Muscle of leg (tissue), 16 donors: ENCODE measurements at places on chromosomes 5 and 9. TPM values are rescaled to one million over a fixed set of nuclear protein-coding genes. Genes with fewer than 3 reads are reported as not detected.
A peak's percentile ranks its signal among the peaks of the same experiment; 100 is the strongest.

- DNase-seq, result no peak
Measured at GRCh38 chr5:6675784-6676491, 37.3 kb upstream of the TENT4A start.

GRCh38 chr9:68446836-68447235, 90.4 kb downstream of the PGM5 start:
- DNase-seq, result no peak

GKAP1 gene
- 18.1 TPM for polyA plus RNA-seq

SARDH gene
- 5.7 TPM for polyA plus RNA-seq

CDC26 gene
- polyA plus RNA-seq, result 23.6 TPM

- DNase-seq, result no peak
Measured at GRCh38 chr9:126170286-126170823, 156.3 kb upstream of the MVB12B start.

SPAG8 gene
- 2.6 TPM for polyA plus RNA-seq

SLC1A3 gene
- polyA plus RNA-seq, result 18.1 TPM

DNA sequence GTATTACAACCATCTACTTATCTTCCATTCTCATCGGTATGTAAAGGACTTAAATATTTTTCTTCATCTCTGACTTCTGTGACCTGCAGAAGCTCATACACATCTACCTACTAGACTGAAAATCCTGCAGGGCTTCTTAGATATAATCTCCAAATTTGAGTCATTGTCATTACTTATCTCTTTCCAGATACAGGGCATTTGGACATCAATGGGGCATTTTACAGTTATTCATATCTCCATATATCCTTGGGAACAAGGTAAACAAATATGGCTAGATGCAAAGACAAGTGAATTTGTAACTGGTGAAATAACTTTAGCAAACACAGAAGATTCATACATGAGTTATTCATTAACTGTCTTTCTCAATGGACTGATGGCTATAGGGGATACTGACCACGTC, 37.7 kb upstream of the IL7R start:
- no peak for DNase-seq

DNA sequence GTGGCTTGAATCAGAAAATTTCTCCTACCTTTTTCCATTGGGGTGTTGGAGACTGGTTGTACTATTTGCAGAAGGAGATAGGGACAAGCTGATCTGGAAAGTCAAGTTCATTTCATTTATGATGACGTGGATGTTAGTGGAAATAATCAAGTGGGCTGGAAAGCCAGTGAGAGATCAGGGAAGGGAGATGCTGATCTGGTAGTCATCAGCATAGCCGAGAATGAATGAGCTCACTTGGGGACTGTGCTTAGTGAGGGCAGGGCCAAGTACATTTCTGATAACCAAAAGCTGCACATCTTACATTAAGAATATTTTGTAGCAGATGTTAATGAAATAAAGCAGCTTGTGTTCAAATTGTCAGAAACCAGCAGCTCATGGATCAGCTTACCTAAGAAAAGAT, 12.1 kb downstream of the MAN2A1 start:
- DNase-seq, result peak; percentile 65

DNA sequence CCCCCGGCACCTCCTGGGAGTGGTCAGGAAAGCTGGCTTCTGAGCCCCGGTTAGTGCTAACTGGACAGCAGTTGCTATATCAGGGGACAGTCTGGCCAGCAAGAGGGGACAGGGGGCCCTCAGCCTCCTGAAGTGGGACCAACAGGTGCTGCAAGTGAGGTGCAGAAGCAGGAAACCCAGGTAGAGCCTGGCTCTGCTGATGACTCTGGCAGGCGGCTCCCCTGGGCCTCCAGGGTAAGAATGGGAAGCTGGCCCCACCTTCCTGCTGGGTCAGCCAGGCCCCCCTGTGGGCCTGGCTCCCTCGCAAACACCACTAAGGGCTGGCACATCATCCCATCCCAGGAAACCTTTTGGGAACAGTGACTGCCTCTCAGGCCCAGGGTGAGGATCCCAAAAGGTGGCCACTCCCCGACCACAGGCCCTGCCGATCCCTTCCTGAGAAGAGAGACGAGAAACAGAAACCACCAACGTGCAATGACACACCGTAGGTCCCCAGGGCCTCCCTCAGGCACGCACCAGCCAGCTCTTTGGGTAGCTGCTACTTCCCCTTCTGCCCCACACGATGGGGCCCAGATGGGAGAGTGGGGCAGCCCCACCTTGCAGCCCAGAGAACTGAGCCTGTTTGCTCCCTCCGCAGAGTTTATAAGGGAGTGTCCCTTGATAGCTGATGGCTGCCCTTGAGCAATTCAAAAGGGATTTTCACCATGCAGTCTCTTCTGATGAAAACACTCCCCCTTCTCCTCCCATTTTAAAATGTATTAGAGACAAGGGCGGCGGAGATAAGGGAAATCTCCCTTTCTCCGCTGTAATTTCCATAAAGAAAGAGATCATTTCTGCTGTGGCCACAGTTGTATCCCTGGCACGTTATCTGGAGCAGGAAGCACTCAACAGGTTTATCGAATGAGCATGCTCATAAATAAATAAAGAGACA, 76.8 kb downstream of the STK10 start:
- DNase-seq, result peak; percentile 47

DNA sequence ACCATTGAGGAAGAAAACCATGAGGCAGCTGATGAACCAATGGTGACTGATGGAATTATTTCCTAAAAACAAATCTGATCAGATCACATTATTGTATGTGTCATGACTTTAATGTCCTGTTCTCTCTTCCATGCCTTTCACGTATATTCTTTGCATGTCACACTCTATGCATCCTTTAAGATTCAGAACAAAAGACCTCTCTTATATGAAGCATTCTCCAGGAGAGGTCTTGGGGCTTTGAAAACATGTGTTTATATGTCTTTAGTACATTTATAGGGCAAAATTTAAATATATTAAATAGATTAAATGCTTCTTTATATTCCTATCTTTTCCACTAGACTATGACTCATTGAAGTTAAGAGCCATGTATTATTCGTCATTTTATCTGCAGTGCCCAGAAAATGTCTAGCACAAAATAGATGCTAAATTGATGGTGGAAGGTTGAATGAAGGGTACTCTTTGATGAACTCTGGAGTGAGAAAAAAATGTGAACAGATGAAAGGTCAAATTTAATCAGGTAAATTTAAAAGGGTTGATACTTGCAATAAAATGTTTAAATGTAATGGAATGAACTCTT, 196.3 kb downstream of the PSAT1 start:
- DNase-seq, result no peak

DNA sequence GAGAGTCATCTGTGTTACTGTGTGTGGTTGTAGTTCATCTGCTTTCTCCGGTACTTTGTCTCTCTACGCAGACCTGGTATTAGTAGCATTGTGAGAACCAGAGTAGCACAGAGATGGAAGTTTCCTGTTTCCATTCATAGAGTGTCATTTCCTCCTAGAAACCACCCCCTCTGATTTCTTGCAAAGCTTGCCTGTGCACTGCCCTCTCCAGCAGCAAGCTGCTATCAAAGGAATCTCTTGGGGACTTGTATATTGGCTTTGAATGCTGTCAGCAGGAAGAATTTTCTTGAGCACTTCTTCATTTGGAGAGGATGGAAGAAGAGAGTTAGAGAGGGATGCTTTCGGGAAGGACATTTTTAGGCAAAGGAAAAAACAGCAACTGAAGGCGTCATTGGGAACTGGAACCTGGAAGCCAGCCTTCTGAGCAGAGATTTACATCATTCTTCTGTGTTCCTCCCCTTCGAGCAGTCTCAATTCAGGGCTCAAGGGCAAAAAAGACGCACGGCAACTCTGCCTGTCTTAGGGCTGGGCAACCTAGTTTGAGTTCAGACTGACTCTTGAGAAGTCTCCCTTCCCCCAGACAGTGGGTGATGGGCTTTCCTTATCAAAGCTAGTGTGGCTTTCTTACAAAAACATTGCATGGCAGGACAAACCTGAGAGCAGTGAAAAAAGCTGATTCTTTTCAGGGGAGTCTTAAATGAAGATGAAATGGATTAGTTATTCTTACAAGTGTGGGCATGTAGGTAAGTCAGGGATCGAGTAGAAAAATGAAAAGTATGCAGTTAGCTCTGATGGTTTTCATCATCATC, 226.3 kb downstream of the AOPEP start:
- DNase-seq, result peak; percentile 85

- peak; percentile 44 for DNase-seq
Measured at GRCh38 chr9:121491111-121491510, 8.5 kb downstream of the GGTA1 start.

GRCh38 chr5:156695774-156696173, 154.3 kb upstream of the PPP1R2B start:
- DNase-seq, result no peak

- no peak for DNase-seq
Measured at GRCh38 chr9:130882696-130883225, 13.9 kb downstream of the QRFP start.

BHMT gene
- polyA plus RNA-seq, result 0.20 TPM

- peak; percentile 65 for DNase-seq
Measured at GRCh38 chr5:168172760-168173223, 118.7 kb upstream of the WWC1 start.

DNA sequence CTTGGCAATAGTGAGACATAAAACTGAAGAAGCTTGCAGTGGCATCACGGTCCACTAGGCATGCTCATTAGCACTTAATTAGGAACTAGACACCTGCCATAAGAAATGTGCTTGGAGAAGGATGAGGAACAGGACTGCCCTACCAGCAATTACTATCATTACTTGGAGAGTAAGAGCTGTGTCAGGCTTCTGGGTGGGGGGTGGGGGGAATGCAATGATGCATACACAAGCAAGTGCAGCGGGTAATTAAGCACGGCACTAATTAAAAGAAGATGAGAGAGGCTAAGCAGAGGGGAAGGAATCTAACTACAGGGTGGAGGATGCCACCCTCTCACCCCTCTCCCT, 53.1 kb downstream of the TLE1 start:
- DNase-seq, result no peak

GRCh38 chr5:107652839-107653607, 17.7 kb downstream of the EFNA5 start:
- DNase-seq, result peak; percentile 22

GRCh38 chr9:117470902-117471301, 56.0 kb upstream of the ASTN2 start:
- no peak for DNase-seq

ETF1 gene
- 45.4 TPM for polyA plus RNA-seq

GRCh38 chr5:120153551-120153950, 310.5 kb upstream of the PRR16 start:
- DNase-seq, result no peak

- no peak for DNase-seq
Measured at GRCh38 chr5:172763120-172763464, 7.9 kb downstream of the DUSP1 start.

LTC4S gene
- polyA plus RNA-seq, result 2.3 TPM

DNA sequence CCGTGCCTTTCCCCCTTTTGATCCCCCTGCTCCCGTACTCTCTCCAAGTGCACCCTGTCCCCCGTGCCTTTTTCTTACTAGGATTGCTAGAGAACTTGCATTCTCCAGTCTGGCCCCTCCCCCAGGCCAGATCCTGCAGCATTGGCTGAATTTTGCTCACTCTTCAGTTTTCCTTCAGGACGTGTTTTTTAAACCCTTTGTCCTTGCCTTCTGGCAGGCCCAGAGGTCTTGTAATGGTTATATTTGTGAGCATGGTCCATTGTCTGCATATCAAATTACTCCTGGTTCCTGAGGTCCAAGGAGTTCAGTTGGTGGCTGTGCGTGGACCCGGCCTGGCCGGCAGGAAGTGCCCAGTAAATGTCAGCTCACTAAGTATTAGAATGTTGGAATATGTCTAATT, 606 bp downstream of the TBC1D13 start:
- DNase-seq, result peak; percentile 46

TAF1L gene
- polyA plus RNA-seq, result 0.05 TPM

PCDHA11 gene
- polyA plus RNA-seq, result 0.43 TPM

DNA sequence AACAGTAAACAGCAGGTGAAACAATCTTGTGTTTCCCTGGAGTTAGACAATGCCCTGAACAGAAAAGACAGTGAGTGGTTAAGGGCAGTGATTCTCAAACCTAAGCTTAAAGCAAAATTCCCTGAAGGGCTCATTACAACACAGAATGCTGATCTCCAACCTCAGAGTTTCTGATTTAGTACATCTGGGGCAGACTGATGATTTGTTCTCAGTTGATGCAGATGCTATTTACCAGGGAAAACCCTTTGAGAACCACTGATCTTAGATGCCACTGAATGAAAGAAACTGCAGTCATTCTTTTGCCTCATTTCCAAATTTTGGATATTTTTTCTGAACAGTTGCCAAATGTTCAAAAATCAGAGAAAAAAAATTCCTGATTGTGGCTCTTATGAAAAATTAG, 18.7 kb upstream of the ADAM19 start:
- no peak for DNase-seq
